ENCODE measurements at places on chromosomes 16 and 17.

GRCh38 chr17:59353106-59353854, 21.8 kb downstream of the YPEL2 start:
- DNase-seq = no peak

DNA sequence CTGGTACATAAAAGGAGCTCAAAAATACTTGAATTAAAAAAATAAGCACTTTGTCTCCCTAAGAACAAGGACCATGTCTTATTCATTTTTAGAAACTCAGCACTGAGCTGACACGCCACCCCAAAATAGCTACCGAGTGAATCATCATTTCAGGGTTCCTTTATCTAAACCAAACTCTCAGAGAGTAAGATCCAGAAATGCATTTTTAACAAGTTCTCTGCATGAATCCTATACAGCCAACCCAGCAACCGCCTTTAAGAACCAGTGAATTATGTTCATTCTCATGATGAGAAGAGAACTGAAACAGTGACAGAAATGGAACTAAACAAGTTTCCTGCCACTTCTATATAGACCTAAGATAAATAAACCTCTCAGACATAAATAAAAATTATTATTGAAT, 8.7 kb downstream of the C16orf87 start:
- peak; percentile 40 for DNase-seq

- no peak for DNase-seq
Measured at GRCh38 chr17:50220811-50221210, 19.4 kb upstream of the COL1A1 start.

DNA sequence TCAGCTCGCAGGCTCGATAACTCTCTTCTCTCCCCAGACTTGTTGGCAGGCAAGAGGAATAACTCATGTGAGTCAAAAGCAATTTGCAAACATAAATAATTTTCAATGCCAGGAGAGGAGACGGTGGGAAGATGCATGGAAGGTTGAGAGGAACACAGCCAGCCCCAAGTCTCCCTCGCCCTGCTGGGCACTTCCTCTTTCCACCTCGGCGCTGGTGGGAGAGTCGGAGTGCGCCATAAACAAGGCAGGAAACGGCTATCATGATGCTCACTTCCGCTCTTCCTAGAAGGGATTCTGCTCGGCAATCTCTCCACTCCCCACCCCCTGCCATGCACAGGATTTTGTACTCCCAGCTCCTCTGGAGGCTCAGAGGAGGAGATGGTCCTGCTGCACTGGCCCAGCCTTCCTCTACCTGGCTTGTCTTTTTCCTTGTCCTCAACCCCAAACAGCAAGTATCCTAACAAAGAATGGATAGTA, 13.0 kb downstream of the CBX4 start:
- peak; percentile 91 for DNase-seq

DNA sequence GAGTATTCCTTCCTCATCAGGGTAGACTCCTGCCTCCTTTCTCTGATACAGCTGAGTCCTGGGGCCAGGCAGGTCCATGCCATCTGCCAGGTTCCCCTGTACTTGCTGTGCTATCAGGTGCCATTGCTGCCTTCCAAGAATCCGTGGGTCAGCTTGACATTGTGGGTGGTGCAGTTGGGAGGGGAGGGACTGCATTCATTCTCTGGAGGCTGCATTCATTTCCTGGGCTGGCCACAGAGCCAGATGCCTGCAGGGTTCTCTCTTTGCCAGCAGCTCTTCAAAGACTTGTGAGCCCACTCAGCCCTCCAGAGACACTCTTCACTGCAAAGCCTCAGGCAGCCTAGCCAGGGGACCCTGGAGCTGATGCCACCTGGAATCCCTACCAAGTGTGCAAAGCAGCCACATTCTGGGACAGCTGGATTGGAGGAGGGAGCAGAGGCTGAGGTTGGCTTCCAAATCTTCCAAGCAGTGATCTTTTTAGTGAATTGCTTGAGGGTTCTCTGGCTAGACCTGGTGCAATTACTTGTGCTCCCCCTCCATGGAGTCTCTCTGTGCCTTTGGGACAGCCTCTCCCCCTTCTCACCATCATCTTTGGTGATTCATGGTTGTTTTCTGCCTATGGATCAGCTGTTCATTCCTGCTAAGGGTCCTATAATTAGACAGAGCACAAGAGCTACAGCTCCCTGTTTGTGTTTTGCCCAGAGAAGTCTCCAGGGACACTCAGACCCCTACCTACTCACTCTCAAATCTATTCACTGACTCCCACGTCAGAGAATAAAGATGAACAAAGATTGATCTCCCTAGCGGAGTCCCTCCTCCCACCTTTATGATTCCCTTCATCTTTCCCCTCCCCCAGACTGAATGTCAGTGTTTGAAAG, 20.9 kb downstream of the ANKFN1 start:
- DNase-seq = no peak

GRCh38 chr17:61219460-61219859, 180.2 kb upstream of the TBX2 start:
- DNase-seq = no peak

DNA sequence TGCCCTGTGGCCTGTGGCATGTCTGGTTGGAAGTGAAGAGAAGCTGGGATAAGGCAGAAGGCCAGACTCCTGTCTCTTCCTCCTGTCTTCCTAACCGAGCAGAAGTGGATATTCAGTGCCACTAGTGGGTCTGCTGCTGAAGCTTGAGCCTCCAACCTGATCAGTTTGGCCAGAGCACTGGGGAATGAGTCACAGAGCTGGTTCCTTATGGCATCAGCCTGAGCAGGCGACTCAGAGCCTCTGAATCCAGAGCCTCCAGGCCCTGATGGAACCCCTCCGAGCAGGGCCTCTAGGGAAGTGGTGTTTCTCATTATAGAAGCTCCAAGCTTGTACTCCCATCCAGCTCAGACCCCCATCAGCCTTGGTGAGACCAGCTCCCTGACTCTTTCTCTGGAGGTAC, 2.0 kb downstream of the WSCD1 start:
- DNase-seq = peak; percentile 2

- peak; percentile 6 for DNase-seq
Measured at GRCh38 chr16:83878838-83879237, 20.1 kb upstream of the MLYCD start.

- peak; percentile 80 for DNase-seq
Measured at GRCh38 chr17:3913531-3914311, 2.5 kb downstream of the P2RX1 start.

GRCh38 chr17:49587366-49588073, 11.8 kb downstream of the NXPH3 start:
- DNase-seq = no peak
